IMR-90 (cell line): ENCODE measurements at places on chromosomes 13 and 19. TPM values are rescaled to one million over a fixed set of nuclear protein-coding genes. Genes with fewer than 3 reads are reported as not detected.

The ZNF611 gene
- total RNA-seq, result 8.1 and 8.8 TPM in 2 replicates

The MEIS3 gene
- total RNA-seq, result 28.3 and 32.4 TPM in 2 replicates

The TMEM255B gene
- total RNA-seq, result 0.36 and 0.83 TPM in 2 replicates

DNA sequence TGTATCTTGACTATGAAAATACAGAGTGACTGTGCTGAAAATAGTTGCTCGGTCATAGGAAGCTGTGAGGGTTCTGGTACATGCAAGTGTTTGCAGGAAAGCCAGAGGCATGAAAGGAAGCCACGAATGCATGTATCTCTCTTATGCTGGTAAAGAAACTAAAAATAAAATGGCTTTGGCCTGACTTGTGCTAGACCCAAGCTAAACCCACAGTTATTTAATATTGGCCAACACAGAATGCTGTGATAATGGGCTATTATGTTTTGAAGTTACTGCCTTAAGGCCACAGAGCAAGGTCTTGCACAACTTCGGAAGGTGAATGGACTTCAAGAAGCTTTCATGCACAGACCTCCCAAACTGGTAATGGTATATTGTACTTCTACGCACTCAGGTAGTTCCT, 518.2 kb upstream of the HTR2A start:
- no peak overlapping the region for H3K27ac ChIP-seq
- no peaks in the 10 kb centered on the region for H3K36me3 ChIP-seq

GRCh38 chr13:98537740-98538139, 39.2 kb downstream of the STK24 start:
- H3K4me1 ChIP-seq, result peaks cover 16% of the 10 kb centered on the region
- no peak overlapping the region for H3K27ac ChIP-seq
- DNase-seq, result no peak
- peaks cover 2% of the 10 kb centered on the region; the same call in 1 of the 2 replicates for H3K36me3 ChIP-seq
- no peaks in the 10 kb centered on the region for H3K27me3 ChIP-seq
- no peak overlapping the region for H3K4me3 ChIP-seq

DNA sequence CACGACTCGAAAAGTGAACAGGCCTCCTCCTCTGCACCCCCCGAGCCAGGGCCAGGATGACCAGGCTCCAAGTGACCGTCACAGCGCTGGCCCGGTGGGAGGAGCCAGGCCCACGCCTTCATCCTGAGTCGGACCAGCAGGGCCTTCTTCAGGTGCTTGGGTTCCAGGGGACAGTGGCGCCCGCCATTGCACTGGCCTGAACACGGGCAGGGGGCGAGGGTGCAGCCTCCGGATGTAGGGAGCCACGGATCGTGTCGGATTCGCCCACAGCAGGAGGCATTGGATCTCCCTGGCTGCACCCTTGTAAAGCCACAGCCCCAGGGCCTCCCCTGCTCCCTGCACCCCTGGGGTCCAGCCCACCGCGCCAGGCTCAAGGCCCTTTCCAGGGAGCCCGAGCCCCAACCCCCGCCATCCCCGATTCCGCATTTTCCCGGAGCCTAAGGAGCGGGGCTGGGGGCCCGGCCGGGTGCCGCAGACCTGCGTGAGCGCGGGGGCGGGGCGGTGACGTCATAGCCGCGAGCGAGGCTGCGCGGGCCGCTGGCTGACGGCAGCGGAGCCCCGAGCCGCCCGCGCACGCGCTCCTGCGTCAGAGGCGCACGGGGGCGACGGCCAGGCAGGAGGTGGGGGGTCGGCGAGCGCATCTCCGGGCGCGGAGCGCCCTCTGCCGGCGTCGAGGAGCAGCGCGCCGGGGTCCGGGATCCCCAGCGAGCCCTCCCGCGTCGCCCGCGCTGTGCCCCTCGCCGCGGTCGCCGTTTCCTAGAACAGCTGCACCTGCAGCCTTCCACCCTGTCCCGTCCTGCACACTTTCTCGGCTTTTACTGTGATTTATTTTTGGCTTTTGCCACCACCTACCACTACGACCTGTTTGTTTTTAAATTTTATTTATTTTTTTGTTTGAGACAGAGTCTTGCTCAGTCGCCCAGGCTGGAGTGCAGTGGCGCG, 1.5 kb upstream of the ATP5F1D start:
- H3K4me1 ChIP-seq, result peaks cover 31% of the 10 kb centered on the region
- peak; percentile 92 for DNase-seq
- H3K27me3 ChIP-seq, result no peaks in the 10 kb centered on the region
- peak overlapping the region; percentile 45 for H3K4me3 ChIP-seq
- H3K27ac ChIP-seq, result peak overlapping the region; percentile 65
- peaks cover 8% of the 10 kb centered on the region; the same call in 1 of the 2 replicates for H3K36me3 ChIP-seq
